ENCODE measurements at places on chromosomes 5 and 9.
A peak's percentile ranks its signal among the peaks of the same experiment; 100 is the strongest.

- peak; percentile 55 for DNase-seq
Measured at GRCh38 chr9:22214497-22215031, 205.5 kb upstream of the CDKN2B start.

- no peak for DNase-seq
Measured at GRCh38 chr5:73005886-73006285, 50.0 kb downstream of the FCHO2 start.

DNA sequence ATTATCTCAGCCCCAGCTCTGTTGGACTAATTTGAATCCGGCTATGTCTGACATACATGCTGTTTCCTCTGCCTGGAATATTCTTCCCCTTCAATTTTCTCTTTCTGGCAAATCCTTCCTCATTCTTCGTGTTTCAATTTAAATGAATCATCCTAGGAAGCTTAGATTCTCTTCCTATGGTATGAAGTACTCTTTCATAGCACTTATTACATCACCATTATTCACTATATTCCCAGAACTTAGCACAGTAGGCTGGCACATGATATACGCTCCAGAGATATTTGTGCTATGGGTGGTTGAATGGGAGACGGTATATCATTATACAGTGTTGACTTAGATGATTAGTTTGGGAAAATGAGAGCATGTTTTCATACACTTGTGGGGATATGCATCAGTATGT lies 91.0 kb upstream of the JAK2 start:
- peak; percentile 79 for DNase-seq

DNA sequence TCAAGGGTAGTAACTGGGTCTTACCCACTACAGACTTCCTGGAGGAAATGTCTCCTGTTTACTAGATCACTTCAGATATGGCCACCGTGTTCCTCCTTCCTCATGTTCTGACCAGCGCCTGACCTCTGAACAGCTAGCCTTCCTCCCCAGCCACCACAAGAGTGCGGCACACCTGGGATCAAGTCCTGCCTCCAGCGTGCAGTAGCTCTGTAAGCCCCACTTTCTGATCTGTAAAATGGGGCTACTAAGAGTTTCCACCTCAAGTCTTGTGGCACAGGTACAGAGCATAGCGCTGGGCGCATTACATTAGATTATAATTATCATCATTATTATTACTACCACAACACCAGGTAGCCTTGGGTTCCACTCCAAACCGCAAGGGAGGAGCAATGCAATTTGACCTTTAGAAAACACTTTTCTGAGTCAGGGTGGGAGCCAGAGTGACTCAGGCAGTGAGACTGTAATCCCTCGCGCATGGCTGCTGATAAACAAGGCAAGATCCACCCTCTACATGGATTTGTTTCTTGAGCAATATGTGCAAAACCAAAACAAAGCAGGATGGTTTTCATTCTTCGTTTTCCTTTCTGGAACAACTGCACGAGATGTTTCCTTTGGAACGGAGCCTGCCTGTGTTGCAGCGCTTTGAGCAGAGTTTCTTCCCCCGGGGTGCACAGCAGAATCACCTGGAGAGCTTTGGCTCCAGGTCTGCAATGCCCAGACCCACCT lies 65.0 kb upstream of the ANGPTL2 start:
- DNase-seq: peak; percentile 97

GRCh38 chr9:36584620-36585460 lies 12.1 kb downstream of the MELK start:
- peak; percentile 79 for DNase-seq

DNA sequence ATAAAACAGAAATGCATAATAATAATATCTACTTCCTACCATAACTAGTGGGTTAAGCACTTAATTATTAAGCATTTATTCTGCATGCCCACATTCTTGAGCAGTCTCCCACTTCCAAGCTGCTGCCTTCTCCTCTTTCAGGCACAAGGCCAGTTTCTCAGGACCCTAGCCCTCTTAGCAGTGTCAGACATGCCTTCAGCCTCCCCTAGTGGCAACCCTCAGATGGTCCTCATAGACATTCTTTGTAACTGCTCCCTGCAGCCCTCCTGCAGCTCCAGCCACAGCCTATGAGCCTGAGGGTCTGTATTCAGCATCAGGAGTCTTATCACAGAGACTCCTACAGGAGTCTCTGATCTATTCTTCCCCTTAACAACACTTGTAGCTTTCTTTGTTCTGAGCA lies 3.9 kb downstream of the IL9 start:
- DNase-seq: no peak

- no peak for DNase-seq
Measured at GRCh38 chr5:72224946-72225463, 95.0 kb downstream of the MRPS27 start.

- peak; percentile 62 for DNase-seq
Measured at GRCh38 chr5:56838409-56839039, 23.2 kb downstream of the MAP3K1 start.

GRCh38 chr9:112078432-112078831 lies 96.7 kb downstream of the SUSD1 start:
- DNase-seq: no peak

DNA sequence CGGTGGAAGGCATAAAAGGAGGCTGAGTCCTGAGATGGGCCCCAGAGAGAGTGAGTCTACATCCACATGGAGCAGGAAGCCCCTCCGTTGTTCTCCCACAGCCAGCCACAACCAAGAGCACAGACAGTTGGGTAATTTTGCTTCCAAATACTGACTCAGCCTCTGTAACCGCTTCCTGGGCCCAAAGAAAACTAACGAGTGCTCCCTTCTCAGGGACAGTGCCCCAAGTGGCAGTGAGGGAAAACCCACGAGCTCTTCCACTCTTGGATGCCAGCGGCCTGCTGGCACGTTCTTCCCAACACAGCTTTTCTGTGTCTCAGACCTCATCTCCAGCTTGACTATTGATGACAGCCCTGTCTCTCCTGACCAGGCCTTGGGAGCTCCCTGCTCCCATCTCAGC lies 207.6 kb downstream of the FSTL4 start:
- DNase-seq: peak; percentile 53

DNA sequence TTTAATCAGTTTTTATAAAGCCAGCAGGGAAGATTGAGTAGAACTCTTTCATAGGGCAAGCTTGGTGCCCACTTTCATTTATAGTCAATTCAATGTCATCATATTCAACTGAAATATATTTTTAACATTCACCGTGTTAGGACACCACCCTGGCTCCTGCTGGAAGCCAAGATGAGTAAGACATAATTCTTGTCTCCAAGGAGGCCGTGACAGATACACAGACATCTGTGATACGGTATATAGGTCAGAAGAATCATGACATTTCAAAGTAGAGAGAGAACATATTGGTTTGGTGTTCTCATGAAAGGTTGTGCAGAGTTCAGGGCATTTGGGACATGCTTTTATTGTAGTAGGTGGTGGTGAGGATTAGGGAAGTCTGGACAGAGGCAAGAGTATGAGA lies 120.1 kb downstream of the CMYA5 start:
- DNase-seq: no peak

GRCh38 chr9:19682397-19682796 lies 106.4 kb downstream of the SLC24A2 start:
- no peak for DNase-seq

DNA sequence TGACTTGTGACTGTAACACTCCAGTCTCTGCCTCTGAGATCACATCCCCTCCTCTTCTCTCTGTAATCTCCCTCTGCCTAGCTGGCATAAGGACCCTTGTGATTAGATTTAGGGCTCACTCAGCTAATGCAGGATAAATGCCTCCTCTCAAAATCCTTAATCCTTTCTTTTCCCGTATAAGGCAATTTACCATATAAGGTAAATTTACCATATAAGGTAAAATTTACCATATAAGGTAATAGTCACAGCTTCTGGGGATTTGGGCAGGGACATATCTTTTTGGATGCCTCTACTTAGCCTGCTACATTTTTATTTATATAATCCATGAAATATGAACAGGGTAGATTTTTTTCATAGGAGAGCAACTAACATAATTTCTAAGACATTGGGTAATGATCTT lies 318.0 kb upstream of the PUM3 start:
- DNase-seq: no peak

DNA sequence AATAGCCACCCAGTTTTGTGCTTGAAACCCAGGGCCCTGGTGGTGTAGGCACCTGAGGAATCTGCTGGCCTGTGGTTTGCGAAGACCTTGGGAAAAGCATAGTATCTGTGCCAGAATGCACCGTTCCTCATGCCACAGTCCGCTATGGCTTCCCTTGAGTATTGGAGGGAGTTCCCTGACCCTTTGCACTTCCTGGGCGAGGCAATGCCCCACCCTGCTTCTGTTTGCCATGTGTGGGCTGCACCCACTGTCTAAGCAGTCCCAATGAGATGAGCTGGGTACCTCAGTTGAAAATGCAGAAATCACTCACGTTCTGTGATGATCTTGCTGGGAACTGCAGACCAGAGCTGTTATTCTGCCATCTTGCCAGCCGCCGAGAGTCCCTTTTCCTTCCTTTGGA lies 483.5 kb downstream of the AGTPBP1 start:
- no peak for DNase-seq

DNA sequence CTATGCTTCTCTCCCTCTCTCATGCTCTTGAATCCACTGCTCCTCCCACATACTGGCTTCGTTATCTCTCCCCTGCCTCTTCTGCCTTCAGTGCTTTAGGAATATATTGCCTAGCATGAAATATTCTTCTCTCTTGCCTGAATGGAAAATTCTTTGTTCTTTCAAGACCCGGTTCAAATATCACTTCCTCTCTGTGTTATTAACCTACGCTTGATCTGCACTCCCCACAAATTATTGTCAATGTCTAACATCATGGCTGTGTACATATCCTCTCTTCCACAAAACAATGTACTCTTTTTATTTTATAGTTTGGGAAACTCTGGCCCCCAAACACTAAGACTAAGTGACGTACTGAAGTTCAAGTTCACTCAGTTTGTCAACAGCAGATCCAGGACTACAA lies 211.0 kb downstream of the SEC61B start:
- no peak for DNase-seq

DNA sequence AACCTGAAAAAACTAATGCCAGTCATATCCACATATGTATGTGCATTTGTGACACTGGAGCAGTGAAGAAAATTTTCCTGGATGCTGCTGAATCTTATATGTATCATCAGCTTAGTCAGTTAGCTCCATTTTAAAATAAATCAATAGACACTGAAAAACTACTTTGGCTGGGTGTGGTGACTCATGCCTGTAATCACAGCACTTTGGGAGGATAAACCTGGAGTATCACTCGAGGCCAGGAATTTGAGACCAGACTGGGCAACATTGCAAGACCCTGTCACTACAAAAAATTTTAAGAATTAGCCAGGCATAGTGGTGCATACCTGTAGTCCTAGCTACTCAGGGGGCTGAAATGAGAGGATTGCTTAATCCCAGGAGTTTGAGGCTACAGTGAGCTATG lies 511.0 kb upstream of the TLE4 start:
- DNase-seq: peak; percentile 34

DNA sequence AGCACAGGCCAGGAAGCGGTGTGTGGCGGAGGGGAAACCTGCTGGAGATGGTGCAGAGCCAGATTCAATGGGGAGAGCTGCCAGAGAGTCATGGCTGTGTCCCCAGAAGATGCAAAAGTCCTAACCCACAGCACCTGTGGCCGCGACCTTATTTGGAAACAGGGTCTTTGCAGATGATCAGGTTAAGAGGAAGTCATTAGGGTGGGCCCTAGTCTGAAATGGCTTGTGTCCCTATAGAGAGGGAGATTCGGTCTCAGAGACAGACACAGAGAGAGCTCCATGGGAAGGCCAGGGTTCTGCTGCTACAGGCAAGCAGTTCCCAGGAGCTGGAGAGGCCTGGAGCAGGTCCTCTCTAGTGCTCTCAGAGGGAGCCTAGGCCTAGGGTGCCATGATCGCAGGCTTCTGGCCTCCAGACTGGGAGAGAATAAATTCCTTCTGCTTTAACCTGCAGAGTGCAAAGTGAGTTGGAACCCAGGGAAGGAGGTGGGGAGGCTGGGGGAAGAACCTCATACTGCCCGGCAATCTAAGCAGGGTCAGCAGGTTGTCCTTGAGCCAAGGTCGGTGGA lies 1.9 kb upstream of the LPCAT1 start:
- DNase-seq: no peak

GRCh38 chr5:139457653-139458306 lies 4.8 kb downstream of the ECSCR start:
- no peak for DNase-seq

DNA sequence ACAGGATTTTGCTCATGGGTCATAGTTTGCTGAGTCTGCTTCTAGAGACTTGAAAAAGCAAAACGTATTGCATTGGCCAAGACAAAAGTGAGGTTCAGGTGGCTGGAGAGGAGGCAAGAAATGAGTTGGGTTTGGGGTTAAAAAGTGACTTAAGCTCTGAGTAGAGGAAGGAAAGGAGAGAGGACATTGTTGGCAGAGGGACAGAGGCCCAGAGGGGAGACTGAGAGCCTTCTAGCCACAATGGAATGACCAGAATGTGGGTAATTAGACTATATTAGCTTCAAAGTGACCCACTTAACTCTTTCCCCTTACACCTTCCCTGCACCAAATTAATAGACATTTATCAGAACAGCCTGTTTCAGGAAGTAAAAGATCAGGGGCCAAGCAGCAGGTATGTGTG lies 188.4 kb downstream of the ZNF462 start:
- no peak for DNase-seq

DNA sequence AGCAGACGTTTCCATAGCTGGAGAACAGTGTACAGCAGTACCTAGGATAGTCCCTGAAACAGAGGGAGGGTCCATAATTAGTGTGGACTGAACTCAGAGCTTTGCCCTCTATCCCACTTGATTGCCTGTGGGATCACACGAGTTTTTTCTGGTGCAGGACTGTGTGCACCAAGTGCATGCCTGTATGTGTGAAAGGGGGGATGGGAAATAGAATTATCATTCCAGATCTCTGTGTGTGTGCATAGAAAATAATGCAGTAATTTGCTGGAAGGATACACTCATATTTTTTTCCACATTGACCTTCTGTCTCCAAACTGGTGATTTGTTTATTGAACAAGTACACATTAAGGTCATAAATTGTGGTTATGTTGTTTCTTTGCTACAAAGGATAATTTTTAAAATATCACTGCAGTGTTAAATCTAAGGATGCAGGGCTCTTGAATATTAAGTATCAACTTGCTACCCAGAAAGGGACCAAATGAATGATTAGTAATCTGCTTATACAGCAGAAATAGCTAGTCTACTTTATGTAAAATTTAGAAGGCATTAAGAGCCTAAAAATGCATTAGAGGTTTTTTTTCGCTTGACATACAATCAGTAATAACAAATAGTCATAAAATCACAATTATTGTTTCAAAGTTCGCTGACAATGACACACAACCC lies 292.9 kb downstream of the CDH18 start:
- no peak for DNase-seq

DNA sequence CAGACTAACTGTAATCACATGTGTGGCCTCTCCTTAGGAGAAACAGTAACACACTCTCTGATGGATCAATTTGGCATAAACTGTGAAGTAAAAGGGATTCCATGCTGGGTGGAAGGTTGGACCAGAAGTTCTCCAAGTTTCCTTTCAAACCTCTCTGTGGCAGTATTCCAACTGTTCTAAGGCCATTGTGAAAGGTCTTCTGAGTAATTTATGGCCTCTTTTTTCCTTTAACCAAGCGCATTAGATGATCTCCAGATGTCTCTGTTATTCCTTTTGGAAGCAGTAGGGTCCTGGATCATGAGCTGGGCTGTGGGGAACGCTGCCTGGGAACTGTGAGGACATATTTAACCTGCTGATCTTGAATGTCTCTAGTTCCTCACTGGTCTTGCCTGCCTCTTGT lies 80.6 kb upstream of the IL6ST start:
- no peak for DNase-seq
